ENCODE measurements at places on chromosomes 11 and 22.

DNA sequence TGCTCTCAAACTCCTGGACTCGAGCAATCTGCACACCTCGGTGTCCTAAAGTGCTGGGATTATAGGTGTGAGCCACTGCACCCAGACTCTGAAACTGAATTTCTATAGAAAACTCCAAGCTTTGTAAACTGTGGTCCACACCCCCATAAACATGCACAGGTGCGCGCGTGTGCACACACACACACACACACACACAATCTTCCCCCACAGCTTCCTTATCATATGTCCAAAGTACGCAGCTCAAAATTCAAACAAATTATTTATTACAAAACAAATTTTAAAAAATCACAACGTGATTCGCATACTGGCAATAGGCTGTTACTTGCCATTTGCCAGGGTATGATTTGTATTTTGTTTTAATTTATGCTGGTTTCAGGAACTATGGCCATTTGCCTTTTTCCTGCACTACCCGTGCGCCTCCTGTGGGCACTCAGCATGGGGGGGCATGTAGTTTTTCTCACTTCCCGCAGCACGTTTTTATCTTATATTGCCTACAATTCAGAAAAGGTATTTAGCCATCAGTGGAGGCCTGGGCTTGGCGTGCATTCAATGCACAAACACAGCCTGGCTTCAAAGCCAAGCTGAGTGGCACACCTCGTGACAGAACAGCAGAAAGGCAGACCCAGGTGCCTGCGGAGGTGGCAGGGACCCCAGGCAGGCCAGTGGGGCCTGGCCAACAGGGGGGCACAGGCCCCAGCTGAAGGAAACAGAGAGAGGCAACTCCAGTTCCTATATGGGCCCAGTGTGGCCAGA is 10.8 kb upstream of the SNX32 start:
- no peak for DNase-seq

DNA sequence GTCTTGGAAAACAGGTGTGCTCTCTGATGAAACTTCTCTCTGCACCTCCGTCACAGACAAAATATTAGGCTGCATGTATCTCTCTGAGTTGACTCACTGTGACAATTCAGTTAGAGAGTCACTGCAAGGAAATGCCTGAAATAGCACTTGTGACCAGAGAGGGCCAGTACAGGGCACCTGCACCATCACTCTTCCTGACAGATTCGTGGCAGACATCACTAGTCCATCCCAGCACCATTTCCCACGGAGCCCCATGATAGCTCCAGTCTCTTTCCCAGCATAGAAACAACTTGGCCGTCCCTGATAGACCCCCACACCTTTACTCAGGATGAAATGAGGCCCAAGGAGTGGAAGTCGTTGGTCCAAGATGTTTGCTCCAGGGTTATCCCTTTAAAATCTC is 73.3 kb upstream of the ISX start:
- DNase-seq: no peak

GRCh38 chr11:44562845-44563460 is 2.5 kb upstream of the CD82 start:
- DNase-seq: no peak

GRCh38 chr22:37931893-37932389 is 21.5 kb downstream of the C22orf23 start:
- no peak for DNase-seq

DNA sequence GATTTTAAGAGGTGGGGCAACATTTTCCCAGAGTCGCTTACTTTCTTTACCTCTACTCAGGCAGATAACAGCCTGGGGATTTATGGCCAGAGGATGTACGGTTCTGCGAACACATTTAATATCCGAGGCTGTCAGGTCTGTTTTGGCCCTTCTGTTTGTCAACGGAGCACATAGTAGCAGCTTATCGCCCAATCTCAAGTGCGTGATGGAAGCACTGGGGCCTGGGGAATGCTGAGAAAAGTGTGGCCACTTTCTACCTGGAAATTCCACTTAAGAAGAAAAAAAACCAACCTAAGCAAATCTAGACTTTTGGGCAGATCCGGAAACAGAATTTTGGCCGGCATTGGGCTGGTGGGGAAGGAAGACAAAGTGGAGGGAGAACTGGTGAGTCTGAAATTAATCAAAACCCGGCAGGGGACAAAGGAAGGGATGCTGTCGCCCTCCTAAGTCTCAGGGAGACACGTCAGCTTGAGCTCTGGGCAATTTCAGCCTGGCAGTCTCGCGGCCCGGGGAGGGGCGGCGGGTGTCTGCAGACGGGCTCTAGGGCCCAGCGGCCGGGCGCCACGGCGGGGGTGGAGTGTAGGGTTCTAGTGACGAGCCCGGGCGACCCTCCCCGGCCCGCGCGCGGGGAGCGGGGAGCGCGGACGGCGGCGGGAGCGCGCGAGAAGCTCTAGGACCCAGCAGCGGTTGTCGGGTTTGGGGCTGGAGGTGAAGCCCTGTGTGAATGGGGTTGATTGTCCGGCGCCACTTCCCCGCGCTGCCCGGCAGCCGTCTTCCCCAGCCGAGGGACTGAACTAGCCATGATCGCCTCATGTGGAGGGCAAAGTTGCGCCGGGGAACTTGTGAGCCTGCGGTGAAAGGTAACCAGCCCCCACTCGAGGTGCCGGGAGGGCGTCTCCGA is at the start of gene AMOTL1:
Gene AMOTL1, plus strand, starts transcription at position 656 of the 901 bp plus-strand sequence. Its CDS starts 156 bp downstream, at position 812.
- peak; percentile 81 for DNase-seq

DNA sequence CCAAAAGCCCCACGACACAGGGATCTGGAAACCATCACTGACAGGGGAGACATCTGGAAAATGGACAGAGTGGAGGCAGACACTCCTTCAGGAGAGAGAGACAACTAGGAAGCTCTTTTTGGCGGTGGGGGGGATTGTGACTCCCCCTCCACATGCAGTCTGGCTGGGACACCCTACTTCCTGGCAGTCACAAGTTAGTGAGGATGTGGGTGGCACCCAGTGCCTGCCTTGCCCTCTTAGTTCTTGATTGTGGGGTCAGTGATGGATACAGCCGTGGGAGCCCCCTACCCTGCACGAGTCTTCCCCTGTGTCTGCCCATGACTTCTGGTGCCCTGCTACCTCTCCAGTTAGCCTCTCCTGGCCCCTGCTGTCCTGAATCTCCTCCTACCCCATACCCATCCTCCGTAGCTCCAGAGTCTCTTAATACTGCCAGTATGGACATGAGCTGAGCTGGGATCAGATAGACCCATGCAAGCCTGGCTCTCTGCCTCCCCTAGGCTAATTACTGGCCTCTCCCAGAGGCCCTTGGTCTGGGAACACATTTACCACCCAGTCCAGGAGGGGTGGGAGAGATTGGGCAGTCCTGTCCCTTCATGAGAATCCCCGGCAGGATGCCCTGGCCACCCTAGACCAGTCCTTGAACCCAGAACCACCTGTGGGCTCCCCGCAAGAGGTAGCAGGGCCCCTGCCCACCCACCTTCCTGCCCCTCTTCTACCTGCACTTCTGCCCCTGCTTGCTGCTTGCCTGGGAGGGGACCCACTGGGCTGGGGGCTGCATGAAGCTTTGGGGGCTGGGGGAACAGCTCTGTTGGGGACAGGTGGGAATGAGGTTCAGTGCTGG is 22.8 kb downstream of the RHBDD3 start:
- DNase-seq: no peak

GRCh38 chr22:38419858-38420160 is 35.2 kb downstream of the KCNJ4 start:
- no peak for DNase-seq

- DNase-seq: no peak
These were observed 9.4 kb upstream of the PLEKHB1 start for GRCh38 chr11:73637012-73637411.

GRCh38 chr11:65897020-65897471 is 3.1 kb downstream of the FOSL1 start:
- DNase-seq: no peak

GRCh38 chr22:27881421-27881820 is 37.6 kb downstream of the PITPNB start:
- no peak for DNase-seq

GRCh38 chr11:111720801-111721494 is 45.2 kb downstream of the PPP2R1B start:
- no peak for DNase-seq

DNA sequence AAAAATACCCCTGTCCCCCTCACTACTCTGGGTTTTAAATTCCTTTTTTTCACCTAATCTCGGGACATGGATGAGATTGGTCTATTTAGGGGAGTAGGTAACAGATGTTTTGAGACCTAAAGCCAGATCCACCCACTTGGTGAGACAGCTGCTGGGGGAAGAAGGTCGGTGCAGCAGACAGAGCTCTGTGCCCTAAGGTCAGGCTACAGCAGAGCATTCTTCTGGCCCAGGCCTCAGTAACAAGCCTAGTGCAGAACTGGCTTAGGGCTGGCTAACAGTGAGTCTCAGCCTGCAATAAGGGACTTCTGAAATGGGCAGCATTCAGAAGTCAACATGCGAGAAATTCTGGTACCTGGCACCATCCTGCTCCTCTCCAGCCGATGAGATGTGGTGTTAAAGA is 444.9 kb upstream of the KIRREL3 start:
- DNase-seq: no peak

GRCh38 chr22:48883211-48883960 is 944.3 kb downstream of the BRD1 start:
- DNase-seq: no peak

DNA sequence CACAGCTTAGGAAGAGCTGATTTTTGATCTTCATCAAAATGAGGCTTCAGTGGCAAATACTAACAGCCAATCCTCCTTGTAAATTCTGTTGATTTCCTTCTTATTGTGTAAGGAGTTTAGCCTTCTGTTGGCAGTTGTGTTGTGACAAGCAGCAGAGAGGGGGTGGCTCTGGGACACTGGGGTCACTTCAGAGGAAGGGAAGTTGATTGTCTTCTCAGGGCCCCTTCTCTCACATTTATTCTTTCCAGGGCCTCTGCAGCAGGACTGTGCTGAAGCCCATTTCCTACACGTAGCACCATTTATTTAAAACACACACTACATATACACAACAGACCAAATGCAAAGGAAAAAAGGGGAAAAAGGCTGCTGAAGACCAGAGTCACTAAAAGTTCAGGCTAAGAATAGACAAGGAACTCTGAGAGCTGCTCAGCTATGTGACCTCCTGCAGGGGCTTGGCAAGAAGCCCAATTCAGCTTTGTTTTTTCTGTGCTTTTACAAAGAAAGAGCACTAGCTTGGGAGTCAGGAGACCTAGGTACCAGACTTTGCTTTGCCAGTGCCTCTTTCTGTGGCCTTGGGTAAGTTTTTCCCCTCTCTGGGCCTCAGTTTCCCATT is 28.3 kb upstream of the UPB1 start:
- no peak for DNase-seq

- DNase-seq: peak; percentile 64
These were observed 3.5 kb downstream of the ESAM start for GRCh38 chr11:124758355-124759265.

- no peak for DNase-seq
These were observed 11.7 kb downstream of the RAC2 start for GRCh38 chr22:37232140-37232998.

- no peak for DNase-seq
These were observed 19.2 kb downstream of the PIM3 start for GRCh38 chr22:49979587-49980264.

DNA sequence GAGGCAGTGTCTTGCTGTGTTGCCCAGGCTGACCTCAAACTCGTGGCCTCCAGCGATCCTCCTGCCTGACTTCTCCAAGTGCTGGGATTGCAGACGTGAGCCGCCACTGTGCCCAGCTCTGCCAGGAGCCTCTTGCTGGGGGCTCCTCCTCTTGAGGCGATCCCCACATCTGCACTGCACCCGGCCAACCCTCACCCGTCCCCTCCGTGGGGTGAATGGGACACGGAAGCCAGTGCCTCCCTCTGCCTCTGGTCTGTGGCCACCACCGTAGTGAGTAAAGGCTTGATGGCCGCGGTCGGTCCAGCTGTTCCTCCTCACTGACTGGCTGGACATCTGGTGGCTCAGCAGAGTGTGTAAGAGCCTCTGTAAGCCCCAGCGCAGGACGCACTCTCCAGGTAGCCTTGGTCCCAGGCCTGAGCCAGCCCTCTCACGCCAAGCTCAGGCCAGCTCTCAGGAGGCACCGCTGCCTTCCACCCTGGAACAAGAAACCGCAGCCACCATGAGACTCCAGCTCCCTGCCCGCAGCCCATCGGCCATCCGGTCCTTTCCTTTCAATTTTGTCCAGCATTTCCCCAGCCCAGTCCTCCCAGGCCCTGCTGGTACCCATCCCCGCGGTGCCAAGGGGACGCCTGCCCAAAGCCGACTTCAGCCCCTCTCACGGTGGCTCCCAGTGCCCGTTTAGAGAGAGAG is 100.3 kb downstream of the BRD1 start:
- DNase-seq: no peak

- no peak for DNase-seq
These were observed 65.6 kb upstream of the E2F8 start for GRCh38 chr11:19306179-19306944.

- no peak for DNase-seq
These were observed 22.5 kb upstream of the SEPTIN5 start for GRCh38 chr22:19691721-19692341.

DNA sequence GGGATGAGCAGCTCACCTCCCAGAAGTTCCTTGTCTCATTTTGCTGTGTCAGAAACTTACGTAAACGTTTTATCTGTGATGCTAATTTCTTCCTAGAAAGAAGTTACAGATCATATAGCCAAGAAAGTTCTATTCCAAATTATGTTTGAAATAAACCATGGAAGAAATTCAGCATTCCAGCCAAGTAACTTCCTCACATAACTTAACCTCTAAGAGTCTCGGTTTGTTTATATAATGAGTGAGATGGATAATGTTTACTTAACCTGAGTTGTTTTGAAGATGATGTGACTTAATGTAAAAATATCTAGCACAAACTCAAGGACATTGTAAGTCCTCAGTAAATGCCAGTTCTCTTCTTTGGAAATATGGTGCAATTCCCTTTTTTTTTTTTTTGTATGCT is 8.9 kb upstream of the MUC15 start:
- DNase-seq: no peak

GRCh38 chr22:50016988-50017700 is 4.6 kb upstream of the IL17REL start:
- DNase-seq: no peak

DNA sequence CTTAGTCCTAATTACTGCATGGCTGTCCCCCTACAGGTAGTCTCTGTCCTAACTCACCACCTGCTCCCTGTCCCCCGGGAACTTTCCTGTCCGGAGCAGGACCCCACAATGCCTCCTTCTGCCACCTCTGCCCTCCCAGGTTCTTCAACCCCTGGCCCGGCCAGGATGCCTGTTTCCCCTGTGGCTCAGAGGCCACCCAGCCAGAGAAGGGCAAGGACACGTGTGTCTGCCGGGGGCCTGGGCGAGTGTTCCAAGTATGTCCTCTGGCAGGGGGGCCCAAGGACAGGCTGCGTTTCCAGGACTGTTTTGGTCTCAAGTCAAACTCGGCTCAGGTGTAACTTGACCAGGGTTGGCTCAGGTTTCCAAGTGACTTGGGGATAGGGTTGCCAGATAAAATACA is 63.8 kb downstream of the BTG4 start:
- no peak for DNase-seq

DNA sequence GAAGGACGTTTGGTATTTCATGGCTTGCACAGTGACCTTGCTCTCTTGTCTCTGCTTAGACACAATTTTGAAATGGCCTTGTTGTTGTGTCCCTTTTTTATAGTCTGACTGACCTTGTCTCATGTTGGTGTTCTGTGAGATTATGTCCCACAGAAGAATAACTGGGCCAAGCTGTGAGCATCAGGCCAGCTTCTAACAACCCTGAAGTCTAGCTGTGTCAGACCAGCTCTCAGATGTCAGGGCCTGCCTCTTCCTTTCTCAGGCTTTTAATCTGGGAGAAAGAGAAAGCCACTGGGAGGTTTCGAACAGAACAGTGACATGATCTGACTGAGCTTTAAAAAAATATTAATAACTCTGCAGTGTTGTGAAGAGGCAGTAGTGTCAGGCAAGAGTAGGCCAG is 2.0 kb upstream of the UEVLD start:
- DNase-seq: no peak
